Stimulated activated CD8-positive, alpha-beta memory T cell treated with anti-CD3 and anti-CD28 coated beads, Interleukin-4, amount 100 ng/mL, for 1 hour (primary cell): ENCODE measurements at places on chromosomes 6 and 20.
A peak's percentile ranks its signal among the peaks of the same experiment; 100 is the strongest.

GRCh38 chr6:143838395-143838794, 4.7 kb upstream of the LTV1 start:
- DNase-seq = no peak

DNA sequence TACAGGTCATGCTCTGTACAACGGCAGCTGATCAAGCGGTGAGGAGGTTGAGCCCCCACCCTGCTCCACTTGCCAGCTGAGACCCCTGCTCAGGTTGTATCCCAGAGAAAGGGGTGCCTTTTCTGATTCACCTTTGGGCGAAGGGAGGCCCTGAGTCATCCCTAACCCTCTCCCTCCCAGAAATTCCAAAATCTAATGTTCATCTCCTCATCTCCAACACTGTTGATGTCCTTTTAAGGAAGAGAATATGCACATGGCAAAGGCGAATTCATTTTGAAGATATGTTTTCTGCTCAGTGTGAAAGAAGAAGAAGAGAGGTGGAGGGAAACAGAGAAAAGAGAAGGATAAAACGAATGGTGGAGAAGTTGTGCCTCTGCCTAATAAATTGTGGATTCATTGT, 120.5 kb downstream of the SCML4 start:
- no peak for DNase-seq

GRCh38 chr20:21523281-21523868, 9.5 kb upstream of the NKX2-2 start:
- DNase-seq = no peak

GRCh38 chr6:168226902-168227318, 92.7 kb downstream of the DACT2 start:
- no peak for DNase-seq

DNA sequence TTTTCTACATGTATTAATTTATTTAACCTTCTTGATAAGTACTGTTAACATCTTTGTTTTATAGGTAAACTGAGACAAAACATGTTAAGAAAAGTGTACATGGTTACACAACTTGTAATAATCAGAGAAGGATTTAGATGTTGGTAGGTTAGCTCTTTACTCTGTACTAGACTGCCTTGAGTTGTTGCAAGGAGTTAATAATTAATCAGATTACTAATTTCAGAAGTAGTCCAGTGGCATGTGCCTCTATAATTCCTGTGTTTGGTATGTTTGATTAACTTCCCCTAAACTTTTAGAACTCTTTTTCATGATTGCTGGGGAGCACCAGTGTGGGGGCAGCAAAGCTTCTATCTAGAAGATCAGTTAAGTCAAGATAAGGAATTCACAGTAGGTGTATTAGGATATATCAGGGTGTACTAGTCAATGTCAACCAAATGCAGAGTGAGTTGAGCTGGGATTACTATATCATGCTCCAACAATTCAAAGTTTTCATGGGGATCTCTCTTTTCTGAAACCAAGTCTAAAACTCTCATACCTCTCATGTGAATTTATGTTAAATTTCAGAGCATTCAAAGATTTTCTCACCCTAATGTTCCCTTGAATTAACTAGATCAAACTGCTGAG, 129.7 kb upstream of the AHI1 start:
- DNase-seq = no peak

DNA sequence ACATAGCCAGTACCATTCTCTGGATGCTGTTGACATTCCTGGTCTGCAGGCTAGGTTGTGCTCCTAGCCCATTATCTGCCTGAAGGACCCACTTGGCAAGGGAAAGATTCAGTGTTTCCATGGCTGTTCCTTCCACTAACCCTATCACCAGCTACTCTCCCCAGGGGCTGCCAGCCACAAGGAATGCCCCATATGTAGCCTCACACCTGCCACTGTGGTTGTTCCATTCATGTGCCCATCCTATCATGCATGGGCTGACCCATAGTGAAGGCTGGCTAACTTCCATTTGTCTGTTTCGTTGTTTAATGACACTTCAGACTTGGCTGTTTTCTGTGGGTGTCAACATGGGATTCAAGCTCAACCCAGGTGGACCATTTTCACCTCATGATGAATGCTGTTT, 25.6 kb upstream of the HLA-A start:
- no peak for DNase-seq

DNA sequence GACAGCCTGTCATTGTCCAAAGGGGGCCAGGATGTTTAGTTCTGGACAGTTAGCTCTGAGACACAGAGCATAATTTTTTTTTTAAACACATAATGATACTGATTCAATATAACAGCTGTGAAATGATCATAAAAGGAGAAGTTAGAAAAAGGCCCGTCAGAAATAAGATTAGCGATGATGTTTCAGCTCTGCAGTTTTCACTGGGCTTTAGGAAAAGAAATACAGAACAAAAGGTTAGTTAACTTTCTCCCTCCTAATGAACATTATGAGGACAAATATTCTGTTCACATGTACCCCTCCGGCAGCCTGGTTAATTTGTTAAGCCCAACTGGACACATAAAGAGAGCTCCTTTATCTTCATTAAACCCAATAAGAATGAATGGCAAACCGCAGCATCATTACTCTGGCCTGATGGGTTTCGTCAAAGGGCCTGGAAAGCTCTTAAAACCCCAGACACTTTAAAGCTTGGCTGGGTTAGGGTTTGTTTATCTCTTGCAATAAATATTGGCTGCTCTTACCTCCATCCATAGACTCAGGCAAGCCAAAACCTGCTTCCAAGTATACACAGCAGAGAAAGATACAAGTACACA, 394.6 kb downstream of the KIF16B start:
- DNase-seq = no peak

DNA sequence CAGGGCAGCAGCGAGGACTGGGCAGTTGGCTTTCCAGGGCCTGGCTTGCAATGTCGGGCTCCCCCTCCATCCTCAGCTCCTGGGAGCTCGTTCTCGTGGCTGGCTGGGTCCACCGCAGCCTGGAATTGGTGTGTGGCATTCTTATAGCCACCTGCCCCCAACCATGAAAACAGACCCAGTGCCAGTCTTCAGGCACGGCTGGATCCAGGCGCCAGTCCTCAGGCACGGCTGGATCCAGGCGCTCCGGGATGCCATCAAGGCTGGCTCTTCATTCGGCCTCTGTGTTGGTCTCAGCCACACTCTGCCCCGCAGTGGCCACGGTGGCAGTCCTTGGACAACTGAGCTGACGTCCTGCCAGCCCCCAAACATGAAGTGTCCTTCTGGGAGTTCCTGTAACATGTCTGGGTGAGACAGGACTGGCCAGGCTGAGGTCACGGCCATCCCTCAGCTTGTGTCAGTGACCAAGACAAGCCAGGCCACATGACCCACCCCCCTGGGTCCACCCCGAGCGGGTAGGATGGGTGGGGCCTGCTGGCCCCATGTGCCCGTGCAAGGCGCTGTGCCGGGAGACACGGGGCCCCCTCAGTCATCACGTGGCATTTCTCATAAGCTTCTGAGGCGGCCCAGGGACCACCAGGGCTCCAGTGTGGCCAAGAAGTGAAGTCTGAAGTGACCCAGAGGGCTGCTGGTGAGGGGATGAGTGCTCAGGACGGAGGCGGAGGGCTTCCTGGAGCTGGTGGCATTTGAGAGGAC, 99.0 kb downstream of the TAF4 start:
- DNase-seq = no peak

DNA sequence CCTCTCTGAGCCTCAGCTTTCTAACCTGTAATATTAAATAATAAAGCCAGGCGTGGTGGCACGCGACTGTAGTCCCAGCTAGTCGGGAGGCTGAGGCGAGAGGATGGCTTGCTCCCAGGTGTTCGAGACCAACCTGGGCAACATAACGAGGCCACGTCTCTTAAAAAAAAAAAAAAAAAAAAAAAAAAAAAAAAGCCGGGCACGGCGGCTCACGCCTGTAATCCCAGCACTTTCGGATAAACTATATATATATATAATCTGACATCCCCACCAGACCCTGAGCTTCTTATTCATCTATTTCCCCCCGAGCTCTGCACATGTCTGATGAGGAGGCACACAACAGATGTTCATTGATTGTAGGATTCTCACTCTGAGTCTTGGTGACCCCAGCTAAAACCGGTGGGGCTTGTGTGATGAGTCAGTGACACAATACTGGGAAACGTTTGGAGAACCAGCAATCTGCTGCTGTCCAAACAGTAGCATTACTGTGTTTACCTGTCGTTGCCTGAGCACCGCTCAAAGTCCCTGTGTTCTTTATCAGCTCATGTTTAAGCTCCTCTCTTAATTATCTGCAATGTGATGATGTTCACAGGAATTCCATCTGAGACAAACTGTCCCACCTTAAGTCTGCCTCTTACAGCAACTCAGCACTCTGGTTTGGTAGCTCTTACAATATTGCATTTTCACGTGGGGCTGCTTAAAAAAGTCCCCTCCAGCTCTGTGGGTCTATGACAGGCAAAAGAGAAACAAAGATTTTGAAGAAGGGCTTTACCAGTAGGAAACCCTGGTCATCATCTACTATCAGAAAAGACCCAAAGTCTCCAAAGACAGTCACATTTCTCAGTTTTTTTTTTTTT, 1.0 kb upstream of the SPATA2 start:
- no peak for DNase-seq

- DNase-seq = no peak
These were observed 33.9 kb upstream of the PTPRK start for GRCh38 chr6:128554302-128554701.

GRCh38 chr6:149320796-149321195, 3.3 kb downstream of the TAB2 start:
- DNase-seq = no peak

GRCh38 chr20:60054716-60055634, 96.8 kb downstream of the CDH26 start:
- no peak for DNase-seq

GRCh38 chr20:9877932-9878495, 39.1 kb upstream of the PAK5 start:
- no peak for DNase-seq

GRCh38 chr20:58447511-58448391, 58.7 kb downstream of the VAPB start:
- peak; percentile 10 for DNase-seq

GRCh38 chr20:45445805-45446562, 23.6 kb upstream of the WFDC2 start:
- DNase-seq = no peak

GRCh38 chr6:96876886-96877545, 20.7 kb downstream of the NDUFAF4 start:
- no peak for DNase-seq

DNA sequence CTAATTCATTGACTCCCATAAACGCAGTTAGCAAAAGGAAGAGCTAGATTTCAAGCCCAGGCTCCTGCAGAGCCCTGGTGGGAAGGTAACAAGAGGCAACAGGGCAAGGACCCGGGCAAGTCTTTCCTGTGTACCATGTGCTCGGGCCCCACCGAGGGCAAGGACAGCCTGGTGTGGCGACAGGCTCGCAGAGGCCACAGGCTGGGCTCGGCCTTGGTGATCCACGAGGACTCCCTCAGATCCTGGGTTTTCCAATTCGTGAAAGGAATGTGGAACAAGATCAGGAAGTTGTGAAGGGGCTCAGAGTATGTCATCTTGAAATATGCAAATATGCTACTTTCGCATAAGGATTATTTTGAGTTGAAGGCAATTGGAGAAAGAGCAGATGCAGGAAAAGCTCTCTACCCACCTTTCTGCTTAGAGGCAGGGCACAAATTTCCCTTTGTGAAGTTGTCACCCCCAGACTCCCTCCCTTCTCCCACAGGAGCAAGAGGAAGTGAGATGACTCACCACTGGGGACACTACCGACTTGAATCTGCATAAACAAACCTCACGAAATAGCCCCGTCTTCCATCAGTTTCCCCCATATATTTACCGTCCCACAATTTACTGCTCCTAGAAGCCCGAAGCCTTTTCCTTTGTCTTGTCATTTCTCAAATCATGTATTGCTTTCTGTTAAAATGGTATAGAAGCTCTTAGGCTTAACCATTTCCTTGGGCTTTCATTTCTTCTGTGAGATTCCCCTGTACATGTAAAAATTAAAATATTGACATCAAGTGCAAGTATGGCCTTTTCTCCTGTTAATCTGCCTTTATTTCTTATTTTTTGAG, 79.0 kb downstream of the PSMG4 start:
- DNase-seq = no peak

DNA sequence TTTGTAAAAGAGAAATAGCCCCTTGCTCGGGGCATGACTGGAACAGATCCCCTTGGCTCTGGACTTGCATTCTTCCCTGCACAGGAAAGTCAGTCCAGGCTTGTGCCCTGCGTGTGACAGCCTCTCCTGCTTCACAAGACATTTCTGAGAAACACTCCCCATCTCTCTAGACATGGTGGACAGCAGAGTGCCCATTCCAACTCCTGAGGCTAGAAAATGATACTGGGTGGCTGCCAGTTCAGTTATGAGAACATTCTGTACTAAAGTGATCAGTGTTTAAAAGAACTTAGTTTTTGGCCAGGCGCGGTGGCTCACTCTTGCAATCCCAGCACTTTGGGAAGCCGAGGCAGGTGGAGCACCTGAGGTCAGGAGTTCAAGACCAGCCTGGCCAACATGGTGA, 41.3 kb downstream of the TGM3 start:
- no peak for DNase-seq

DNA sequence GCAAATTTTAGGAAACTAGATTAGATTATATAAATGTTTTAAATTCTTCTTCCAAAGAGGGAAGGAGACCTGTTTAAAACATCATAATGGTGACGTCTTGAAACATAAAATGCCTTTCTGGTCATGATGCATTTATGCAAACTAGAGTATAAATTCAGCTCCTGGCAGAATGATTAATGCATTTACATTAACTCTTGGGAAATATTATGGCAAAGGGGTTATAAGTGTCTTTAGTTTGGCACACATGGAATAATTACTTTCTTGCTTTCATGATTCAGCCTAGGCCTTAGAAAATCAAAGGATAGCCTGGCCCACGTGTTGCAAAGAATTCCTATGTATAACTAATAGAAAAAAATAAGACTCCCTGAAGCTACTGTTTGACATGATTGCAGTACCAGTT, 639.2 kb downstream of the RFPL4B start:
- DNase-seq = no peak

DNA sequence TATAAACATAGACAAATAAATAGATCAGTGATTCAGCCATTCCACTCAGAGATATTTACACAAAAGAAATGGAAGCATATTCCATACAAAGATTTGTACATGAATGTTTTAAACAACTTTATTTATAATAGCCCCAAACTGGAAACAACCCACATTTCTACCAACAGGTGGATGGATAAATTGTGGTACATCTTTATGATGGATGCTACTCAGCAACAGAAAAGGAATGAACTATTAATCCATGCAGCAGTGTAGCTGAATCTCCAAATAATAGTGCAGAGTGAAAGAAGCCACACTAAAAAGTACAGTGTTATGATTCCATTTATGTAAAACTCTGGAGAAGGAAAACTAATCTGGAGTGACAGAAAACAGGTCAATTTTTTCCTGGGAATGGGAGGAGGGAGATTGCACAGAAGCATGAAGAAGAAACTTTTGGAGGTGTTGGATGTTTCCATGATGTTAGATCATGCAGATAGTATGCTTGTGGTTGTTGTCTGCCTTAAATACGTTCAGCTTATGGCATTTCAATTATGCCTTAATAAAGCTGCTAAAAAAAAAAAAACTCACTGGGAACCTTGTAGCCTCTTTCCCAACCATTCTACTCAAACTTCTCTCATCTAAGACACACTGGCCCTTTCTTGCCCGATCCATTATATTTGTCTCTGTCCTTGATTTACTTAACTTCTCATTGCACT, 100.9 kb downstream of the PPP1R14C start:
- DNase-seq = no peak
